ENCODE measurements at places on chromosomes 7 and 10.

GRCh38 chr10:58701405-58702135 is 188.9 kb downstream of the BICC1 start:
- no peak for DNase-seq

DNA sequence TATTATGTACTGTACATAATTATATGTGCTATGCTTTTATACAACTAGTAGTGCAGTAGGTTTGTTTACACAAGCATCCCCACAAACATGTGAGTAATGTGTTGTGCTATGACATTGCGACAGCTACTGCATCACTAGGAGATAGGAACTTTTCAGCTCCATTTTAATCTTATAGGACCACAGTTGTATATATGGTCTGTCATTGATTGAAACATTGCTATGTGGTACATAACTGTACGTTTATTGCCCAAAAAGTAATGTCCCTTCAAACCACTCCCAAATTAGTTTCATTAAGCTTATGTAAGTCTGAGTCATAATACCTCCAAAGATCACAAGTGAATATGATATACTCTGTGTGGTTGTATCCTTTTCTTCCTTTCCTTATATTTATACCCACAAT is 183.2 kb upstream of the POT1 start:
- no peak for DNase-seq

DNA sequence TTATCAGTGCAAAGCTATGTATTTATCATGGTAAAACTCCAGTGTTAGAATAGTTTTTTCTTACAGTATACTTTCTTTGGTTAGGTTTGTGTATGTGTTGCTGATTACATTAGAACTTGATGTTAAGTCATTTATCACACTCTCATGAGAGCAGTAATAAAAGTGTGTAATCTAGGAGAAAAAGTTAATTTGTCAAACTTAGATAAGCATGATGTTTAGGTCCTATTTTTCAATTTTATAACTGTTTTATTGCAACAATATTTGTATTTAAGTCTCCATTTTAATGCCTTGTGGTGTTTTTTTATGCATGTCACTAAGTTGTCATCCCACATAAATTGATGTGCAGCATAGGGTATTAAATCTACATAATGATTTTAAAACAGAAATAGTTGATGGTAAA is 28.8 kb upstream of the DNAH11 start:
- DNase-seq: no peak

DNA sequence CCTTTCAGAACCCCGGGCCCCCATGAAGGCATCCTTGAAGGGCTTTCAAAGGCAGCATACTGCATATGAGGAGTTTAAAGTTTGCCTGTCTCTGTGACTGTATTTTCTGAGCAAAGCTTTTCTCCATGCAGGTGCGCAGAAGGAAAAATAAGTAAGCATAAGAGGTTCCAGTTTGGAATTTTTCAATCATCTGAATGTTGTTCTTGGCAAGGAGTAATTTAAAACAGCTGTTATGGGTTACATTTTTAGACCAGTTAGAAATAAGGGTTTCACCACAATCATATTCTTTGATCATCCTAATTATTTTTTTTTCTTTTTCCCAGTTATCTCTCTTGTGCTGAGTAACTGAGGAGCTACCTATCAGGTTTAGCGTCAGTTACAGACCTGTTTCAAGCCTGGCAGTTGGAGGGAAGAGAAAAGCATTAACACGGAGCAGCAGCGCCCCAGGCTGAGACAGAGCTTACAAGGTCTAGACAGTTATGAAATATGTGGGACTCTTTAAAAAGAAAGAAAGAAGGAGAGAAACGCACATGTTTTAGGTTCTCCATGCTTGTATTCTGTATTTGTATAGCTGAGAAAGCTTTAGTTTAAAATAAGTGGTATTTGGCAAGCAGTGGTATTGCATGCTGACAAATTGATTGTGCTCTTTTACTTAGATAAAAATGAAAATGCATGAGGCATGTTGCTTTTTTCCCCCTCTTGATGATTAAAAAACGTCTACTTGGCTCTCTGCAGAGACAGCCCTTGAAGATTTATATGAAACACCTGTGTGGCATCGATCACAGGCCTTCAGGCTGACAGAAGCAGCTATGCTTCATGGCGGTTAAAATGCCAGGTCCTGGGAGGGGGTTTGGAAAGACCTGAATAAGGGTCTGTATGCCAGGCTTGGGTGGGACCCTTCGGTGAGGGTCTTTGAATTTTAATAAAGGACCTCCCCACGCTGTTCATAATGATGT is 157.6 kb downstream of the GRK5 start:
- no peak for DNase-seq

- DNase-seq: no peak
These were observed 16.5 kb downstream of the ATE1 start for GRCh38 chr10:121911421-121911697.

DNA sequence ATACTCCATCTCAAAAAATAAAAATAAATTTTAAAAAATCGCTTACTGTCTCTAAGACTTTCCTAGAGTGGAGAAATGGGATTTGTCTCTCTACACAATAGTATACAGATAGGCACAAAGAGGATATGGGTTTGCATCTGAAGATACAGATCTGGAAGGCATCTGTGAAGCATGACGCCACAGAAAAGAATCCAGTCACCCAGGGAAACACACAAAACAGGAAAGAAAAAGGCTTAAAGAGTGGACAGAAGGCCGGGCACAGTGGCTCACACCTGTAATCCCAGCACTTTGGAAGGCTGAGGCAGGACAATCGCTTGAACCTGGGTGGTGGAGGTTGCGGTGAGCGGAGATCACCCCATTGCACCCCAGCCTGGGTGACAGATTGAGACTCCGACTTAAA is 61.3 kb downstream of the SKIDA1 start:
- DNase-seq: no peak

- no peak for DNase-seq
These were observed 67.5 kb downstream of the DNAJC12 start for GRCh38 chr10:67770537-67770936.

DNA sequence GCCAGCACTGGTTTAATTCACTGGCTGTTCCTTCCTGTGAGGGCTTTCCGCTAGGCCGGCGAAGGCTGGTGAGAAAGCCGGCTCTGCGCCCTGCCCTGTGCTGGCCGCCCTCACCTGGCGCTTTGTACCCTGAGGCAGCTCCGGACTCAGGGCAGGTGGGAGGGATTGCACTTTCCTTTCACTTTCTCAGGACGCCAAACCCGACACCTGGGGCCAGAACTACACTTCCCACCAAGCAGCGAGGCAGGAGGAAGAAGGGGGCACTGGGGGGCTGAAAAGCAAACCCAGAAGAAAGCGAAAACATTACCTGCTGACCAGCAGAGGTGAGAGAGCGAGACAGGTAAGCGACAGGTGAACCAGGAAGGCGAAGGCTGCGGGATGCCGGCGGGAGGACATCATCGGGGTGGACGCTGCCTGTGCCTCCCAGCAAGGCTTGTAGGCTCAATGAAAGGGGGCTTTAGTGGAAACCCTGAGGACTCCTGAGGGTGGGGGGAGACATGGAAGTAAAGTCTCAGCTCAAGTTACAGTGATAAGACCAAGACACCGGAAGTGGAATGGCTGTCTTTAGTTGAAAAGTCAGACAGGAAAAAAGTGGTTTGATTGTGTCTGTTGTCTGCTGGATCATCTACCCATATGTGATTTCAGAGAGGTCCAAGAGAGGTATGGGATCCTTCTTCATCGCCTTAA is at the start of gene RAB19:
TSS of gene RAB19 (plus strand) at position 181 of the 687 bp plus-strand sequence. CDS start 3,589 bp downstream, outside the sequence.
- DNase-seq: peak; percentile 31

DNA sequence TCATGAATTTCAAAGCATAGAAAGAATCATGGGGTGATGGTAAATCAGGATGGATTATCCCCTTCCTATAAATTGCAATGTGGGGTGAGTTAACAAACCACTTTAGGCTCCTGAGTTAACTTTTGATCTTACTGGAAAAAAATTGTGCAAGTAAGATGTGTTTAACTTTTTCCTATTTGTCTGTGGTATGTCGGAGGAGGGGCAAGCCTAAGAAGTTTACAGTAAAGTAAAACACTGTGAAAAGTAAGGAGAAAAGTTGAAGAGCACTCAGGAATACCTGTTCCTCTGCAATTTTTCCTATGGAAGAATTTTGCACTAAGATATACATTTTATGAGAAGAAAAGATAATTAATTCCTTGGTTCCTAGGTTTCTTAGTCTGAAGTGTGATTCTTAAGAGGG is 44.4 kb downstream of the IFIT5 start:
- DNase-seq: no peak

- DNase-seq: no peak
These were observed 171.1 kb upstream of the KLF6 start for GRCh38 chr10:3955955-3956617.

GRCh38 chr7:16960337-16960965 is 78.7 kb upstream of the AGR3 start:
- DNase-seq: no peak

DNA sequence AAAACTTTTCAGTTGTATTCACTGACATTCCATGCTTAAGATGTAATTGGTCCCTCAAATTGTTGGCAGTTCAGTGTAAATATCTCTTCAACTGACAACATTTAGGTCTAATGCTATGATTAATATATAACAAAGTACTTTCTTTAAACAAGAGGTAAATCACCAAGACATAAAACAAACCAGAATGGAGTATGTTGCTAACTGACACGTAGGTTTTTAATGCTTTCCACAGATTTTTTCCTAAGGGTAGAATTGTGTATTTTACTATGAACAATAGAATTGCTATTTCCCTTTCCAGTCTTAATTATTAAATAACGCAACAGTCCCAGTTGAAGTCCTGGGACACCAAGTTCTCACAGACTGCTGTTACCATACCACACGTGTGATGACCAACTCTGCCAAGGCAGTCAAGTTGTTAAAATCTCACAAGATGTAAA is 4.1 kb downstream of the JCAD start:
- no peak for DNase-seq

GRCh38 chr10:43238462-43238861 is 28.4 kb downstream of the RASGEF1A start:
- DNase-seq: no peak

GRCh38 chr10:110619514-110620397 is 24.4 kb upstream of the RBM20 start:
- no peak for DNase-seq

GRCh38 chr7:135372222-135372621 is 137.7 kb downstream of the CNOT4 start:
- DNase-seq: no peak

GRCh38 chr7:48638041-48638440 is 286.3 kb upstream of the CDC14C start:
- no peak for DNase-seq

DNA sequence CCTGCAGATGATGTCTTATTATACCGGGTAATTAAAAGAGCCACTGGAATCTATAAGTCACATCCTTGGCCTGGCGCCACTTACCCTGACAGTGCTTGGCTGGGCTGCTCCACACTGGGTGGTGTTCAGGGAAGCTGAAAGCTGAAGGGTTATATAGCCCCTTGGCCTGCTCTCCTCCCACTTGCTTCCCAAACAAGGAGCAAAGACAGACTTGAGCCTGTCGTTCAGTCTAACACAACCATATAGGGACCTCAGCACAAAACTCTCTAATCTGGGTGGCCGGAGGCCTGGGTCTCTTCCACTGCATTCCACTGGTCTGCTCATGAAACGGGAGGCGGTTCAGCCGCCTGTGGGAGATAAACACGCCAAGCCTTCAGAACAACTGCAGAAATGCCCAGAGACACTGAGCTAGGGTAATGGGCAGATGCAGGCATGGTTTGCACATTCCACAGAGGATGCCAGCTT is at the start of gene ACTA2:
TSS of gene ACTA2 (minus strand) at position 127 of the 465 bp plus-strand sequence. CDS start 3,843 bp downstream, outside the sequence.
- no peak for DNase-seq

DNA sequence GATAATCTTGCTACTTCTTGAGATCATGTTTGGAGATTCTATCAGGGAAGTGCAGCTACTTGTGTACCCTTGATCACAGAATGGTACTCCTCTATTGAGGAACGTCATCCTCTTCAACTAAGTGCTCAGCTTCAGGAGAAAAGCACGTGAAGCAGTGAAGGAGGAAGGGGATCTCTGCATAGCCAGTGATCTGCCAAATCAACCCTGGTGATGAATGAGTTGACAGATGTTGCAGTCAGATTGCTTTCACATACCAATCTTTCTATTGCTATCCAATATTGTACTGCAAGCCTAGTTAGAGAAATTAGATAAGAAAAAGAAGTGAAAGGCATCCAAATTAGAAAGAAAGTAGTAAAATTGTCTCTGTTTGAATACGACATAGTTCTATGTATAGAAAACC is 309.4 kb downstream of the TWIST1 start:
- no peak for DNase-seq

DNA sequence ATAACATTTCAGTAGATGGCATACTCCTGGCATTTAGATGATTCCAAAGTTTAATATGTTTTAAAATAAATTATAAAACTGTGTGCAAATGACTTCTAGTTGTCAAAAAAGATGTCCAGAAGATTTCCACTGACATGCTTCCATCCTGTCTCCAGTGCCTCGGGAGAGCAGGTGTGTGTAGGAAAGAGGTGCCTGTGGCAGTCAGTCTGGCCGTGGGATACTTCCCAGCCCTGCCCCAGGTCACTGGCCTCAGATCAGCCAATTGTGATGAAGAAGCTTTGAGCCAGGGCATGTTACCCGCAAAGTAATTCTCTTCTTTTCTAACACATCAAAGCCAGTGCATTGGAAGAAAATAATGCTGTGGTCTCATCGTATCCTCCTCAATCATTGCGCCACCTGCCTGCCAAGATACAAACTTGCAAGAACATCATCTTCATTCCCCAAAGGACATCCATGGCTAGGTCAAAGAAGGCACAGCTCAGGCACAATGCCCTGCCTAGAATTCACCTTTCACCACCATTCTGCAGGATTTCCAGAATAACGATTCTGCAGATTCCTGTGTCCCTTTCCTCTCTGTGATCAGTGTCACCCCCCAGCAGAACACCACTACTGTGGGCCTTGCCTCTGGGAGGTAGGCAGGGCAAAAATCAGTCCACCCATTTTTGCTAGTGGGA is 6.3 kb upstream of the KCNMA1 start:
- no peak for DNase-seq

DNA sequence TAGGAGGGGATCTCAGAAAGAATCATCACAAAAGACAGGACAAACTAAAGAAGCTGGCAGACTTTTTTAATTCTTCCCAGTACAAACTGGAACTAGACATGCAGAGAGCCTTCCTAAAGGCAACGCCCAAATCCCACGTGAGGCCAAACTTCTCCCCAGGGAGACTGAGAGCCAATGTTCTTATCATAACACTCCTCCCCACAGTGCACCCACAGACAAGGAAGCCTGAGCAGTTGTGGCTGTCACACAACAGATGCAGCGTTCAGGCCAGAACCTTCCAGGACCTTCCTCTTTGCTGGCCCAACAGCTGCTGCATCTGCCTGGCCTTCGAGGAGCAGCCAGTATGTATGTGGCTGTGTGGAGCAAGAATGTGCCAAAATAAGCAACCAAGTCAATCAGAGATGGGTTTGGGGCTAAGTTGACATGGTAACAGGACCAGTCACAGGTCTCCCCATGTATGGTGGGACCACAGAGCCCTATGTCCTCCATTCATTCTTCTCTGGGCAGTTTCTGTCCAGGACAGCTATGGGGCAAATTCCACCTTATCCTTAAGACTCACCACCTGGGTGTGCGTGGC is 34.9 kb downstream of the SRPK2 start:
- no peak for DNase-seq

DNA sequence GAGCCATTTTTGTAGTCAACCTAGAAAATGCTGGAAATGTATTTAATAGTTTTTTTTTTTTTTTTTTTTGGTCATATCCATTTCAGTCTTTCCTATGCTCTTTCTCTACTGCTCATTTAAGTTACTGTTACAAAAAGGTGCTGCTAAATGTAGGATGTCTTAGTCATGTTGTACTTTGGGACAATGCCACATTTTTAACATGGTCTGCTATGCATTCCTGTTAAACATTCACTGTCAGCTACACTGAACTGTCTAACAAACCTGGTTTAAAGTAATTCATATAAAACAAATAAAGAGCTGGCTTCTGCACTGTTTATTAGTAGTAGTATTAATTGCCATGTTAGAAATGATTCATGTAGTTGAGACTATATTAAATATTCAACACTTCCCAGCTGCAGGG is 108.6 kb downstream of the NSUN6 start:
- DNase-seq: no peak
